ENCODE measurements at places on chromosomes 16 and 17. TPM values are rescaled to one million over a fixed set of nuclear protein-coding genes. Genes with fewer than 3 reads are reported as not detected.

DHX40 gene
- 37.1 TPM for total RNA-seq

NEUROD2 gene
- 0.05 TPM for total RNA-seq

SMIM5 gene
- total RNA-seq = 1.8 TPM

CDRT15L2 gene
- total RNA-seq = not detected

KIFC3 gene
- 64.5 TPM for total RNA-seq

Measured in myocyte (in vitro differentiated cells).